ENCODE measurements at places on chromosomes 3 and 15.

GRCh38 chr3:53069422-53070068 is 23.7 kb upstream of the SFMBT1 start:
- DNase-seq: no peak

- DNase-seq: no peak
Observed at GRCh38 chr3:138724443-138724842, 110.3 kb downstream of the PIK3CB start.

DNA sequence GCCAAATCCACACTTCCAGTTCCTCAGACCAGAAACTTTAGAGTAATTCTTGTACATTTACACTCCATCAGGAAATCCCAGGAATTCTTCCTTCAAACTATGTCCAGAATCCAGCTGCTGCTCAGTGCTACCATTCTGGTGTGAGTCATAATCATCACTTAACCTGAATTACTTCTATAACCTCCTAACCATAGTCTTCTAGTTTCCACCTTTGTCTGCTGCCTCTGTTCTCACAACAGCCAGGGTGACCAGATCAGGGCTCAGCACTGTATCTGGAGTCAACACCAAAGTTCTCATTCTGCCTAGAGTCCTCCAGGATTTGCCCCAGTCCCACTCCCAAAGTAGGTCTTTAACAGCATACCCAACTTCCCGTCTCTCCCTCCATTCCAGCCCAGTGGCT is 3.4 kb downstream of the CLDND1 start:
- no peak for DNase-seq

- no peak for DNase-seq
Observed at GRCh38 chr3:103554451-103554850, 1119.6 kb downstream of the ZPLD1 start.

DNA sequence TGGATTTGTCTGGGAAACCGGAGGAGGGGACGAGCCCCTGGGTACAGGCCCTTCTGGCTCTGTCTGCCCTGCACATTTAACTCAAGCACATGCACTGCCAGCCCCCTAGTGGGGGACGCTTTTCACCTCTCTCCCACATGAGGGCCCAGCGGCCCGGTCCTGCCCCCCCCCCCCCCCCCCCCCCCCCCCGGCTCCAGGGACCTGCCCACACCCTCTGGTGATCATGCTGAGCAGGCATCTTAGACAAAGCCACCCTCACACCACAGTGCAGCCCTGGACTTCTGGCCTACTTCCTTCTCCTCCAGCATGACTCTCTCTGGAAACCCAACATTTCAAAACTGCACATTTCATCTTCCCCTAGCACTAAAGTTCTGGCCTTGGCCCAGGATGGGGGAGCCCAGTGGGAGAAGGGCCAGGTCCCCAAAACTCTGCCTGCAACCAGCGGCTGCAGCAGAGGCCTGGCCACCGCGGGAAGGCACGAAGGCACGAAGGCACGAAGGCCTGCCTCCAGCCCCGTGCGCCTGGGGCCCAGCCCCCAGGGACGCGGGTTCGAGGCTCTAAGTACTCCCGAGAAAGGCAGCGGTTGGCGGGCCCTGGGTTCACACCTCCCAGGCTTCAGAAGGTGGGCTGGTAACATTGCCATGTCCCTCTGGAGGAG is 14.1 kb downstream of the KLF15 start:
- peak; percentile 14 for DNase-seq

DNA sequence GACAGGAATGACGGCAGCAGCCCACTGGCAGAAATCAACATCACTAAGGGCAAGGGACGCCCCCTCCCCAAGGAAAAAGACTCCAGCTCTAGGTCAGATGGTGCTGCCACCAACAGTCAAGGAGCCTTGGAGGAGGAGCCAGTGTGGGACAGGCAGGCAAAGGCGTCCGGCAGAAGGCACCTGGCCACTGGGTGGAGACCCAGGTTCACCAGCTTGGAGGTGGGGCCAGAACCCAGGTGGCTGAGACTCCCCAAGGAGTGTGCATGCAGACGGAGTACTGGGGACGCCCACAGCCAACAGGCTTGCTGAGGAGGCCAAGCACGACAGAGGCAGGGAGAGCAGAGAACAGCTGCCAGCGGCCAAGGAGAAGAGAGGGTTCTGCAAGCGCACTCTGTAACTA is 35.2 kb downstream of the PTPN23 start:
- DNase-seq: no peak

DNA sequence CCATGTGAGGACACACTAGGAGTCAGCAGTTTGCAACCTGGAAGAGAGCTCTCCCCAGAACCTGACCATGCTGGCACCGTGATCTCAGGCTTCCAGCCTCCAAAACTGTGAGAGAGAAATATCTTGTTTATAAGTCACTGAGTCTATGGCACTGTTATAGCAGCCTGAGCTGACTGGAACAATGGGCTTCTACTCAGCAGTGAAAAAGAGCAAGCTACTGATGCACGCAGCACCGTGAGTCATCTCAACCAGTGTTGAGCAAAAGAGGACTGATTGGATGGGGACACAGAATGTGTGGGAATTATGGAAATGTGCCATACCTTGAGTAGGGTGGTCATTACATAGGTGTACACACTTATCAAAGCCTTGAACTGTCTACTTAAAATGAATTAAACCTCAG is 230.4 kb downstream of the PLCL2 start:
- DNase-seq: no peak
